ENCODE measurements at places on chromosomes 13 and 19.

- DNase-seq, result no peak
Observed at GRCh38 chr19:35828692-35829301, 16.2 kb upstream of the PRODH2 start.

- no peak for DNase-seq
Observed at GRCh38 chr13:35761440-35762252, 285.2 kb upstream of the MAB21L1 start.

DNA sequence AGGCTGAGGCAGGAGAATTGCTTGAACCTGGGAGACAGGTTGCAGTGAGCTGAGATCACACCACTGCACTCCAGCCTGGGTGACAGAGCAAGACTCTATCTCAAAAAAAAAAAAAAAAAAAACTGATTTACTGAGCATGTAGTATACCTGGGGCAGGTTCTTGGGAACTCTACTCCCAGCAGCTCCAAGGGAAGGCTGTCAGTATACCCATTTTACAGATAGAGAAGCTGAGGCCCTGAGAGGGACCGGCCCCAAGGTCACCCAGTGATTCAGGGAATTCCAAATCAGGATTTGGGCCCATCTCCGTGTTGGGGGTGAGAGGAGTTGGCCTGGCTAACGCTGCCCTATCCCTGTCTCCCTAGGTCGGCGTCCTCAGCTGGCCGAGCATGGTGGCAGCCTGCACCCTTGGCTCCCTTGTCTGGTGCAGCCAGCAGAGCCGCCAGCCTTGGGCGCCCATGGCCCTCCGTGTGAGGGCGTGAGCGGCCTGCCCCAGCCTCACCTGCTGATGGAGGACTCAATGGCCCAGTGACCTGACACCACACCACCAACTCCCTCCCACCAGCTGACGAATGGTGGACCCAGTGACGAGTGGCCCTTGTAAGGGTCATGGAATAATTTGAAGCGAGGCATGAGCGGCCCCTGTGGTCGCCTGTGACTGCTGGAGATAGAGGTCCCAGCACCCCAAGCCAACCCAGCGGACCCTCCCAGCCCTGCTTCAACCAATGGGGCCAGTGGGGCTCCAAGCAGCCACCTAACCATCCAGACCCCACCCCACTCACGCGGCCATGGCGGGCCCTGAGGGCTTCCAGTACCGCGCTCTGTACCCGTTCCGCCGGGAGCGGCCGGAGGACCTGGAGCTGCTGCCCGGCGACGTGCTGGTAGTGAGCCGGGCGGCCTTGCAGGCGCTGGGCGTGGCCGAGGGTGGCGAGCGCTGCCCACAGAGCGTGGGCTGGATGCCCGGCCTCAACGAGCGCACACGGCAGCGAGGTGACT lies 2.4 kb downstream of the PIK3R2 start:
- no peak for DNase-seq

- no peak for DNase-seq
Observed at GRCh38 chr19:16197188-16197621, 506 bp upstream of the AP1M1 start.

DNA sequence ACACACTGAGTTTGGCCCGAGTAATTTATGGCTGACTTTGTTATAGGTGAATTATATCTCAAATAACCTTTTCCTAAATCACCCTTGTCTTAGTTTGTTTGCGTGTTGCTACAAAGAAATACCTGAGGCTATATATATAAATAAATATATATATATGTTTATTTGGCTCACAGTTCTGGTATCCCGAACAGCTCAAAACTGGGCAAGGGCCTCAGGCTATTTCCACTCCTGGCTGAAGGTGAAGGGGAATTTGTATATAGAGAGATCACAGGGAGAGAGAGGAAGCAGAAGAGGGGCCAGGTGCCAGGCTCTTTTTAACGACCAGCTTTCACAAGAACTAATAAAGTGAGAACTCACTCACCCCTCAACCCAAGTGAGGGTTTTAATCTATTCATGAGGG lies 159.9 kb upstream of the STARD13 start:
- DNase-seq, result no peak

- DNase-seq, result no peak
Observed at GRCh38 chr19:8331263-8331845, 10.1 kb downstream of the RPS28 start.

GRCh38 chr13:77429320-77430142 lies 102.6 kb upstream of the MYCBP2 start:
- peak; percentile 8 for DNase-seq

- DNase-seq, result no peak
Observed at GRCh38 chr13:60584976-60585375, 188.0 kb downstream of the TDRD3 start.

DNA sequence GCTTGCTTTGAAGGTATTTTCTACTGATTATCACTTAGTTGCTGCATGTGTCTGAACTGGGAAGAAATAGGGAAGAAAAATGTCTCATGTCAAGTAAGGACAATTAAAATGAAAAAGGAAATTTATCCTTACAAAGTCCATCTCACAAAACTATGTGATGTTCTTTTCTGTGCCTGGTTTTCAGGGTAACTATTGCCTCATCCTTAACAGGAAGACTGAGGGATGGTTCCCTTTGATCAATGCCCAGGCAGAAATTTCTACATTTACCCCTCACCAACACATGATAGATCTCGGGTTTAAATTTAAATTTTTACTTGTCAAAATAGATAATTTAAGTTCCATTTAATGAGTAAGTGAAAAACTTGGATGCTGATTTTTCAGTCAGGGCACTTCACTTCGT lies 3.9 kb upstream of the FOXO1 start:
- DNase-seq, result no peak

DNA sequence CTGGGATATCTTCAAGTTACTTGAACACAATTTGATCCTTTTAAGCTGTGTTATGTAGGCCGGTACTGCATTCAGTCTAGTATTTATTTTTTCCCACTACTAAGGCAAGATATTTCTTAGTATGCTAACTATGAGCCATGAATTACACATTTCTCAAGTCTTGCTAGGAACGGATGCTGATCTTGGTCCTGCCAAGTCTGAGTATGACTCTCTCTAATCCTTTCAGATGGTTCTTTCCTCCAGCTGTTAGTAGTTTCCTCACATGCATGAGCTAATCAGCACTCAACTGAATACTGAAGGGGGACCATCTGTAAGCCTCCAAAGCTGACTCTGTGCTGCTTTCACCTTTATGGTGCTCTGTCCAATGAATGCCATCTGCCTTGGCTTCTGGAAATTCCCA lies 460.3 kb downstream of the KCTD12 start:
- no peak for DNase-seq

DNA sequence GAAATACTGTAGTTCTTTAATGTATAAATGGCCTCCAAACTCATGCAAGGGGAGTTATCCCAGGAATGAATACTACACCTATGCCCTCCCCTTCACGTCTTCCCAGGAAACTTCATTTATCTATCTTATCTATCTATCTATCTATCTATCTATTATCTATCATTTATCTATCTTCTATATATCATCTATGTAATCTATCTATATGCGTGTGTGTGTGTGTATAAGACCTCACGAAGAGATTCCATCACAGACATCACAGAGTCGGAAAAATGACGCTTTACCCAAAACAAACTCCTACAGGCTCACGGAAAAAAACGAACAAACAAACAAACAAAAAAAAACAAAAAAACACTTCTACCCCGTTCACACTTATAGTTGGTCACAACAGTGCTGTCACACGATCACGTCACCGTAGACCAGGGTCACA lies 486 bp downstream of the ZNF529 start:
- DNase-seq, result no peak

DNA sequence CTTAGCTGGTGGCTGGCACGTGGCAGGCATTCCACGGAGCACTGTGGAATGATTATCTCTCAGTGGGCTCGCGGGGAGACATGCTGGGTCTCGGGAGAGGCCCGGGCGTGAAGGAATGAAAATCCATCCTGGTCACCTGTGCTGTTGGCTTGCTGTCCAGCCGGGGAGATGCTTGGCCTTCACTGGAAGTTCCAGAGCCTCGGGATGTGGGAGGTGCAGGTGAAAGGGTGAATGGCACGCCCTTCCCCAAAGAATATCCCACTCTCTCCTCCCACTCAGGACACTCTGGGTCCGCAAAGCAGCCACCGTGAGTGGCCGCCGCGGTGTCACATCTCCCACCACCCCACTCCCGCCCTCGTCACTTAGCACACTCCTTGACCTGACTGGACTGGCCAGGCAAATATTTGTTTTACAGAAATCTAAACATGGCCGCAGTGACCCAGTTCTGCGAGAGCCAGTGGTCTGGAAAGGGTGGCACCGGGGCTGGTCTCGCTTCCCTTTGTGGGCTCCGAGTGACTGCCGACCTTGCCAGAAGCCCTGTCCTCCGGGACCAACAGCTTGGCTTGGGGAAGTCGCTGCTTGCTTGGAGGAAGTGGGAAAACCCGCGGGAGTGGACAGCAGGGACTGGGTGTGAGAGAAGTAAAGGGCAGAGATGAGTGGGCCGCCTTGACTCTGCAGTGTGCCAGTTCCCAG lies 8.0 kb downstream of the DPP9 start:
- no peak for DNase-seq

DNA sequence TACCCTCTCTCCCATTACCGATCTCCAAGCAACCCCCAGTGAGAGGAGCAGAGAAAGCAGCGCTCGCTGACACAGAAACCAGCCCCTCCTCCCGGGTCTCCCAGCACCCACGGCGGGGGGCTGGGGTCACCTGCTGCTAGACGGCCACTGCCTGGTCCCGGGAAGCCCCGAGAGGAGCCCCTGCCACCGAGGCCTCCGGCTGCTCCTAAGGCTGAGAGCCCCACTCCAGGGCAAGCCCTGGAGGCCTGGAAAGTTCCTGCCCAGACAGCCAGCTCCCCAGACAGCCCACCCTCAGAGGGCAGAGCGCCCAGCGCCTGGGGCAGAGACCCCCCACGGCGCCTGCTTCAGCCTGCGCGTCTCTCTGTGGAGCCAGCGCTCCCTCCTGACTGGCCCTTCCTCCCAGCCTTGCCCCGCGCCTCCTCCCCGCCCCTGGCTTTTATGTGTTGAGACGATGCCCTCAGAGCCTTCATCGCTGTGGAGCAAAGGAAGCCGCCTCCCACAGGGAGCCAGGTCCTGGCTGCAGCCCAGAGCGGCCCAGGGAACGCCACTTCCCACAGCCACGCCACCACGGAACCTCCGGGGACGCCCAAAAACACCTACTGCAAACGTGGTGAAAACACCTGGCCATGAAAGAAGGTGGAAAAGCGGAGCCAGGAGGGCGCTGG lies 51.1 kb downstream of the MLLT1 start:
- DNase-seq, result no peak

DNA sequence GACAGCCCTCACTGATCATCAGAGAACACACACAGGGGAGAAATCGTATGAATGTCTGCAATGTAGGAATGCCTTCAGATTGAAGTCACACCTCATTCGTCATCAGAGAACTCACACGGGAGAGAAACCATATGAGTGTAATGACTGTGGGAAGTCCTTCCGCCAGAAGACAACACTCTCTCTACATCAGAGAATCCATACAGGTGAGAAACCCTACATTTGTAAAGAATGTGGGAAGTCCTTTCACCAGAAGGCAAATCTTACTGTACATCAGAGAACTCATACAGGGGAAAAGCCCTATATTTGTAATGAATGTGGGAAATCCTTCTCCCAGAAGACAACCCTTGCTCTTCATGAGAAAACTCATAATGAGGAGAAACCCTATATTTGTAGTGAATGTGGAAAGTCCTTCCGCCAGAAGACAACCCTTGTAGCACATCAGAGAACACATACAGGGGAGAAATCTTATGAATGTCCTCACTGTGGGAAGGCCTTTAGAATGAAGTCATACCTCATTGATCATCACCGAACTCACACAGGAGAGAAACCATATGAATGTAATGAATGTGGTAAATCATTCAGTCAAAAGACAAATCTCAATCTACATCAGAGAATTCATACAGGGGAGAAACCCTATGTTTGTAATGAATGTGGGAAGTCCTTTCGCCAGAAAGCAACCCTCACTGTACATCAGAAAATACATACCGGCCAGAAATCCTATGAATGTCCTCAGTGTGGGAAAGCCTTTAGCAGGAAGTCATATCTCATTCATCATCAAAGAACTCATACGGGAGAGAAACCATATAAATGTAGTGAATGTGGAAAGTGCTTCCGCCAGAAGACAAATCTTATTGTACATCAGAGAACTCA lies 32.5 kb downstream of the ZNF567 start:
- DNase-seq, result no peak

- DNase-seq, result no peak
Observed at GRCh38 chr19:45161738-45162607, 1.2 kb upstream of the NKPD1 start.

- DNase-seq, result no peak
Observed at GRCh38 chr13:95420501-95420900, 119.2 kb upstream of the ABCC4 start.

All from stimulated activated CD8-positive, alpha-beta memory T cell treated with anti-CD3 and anti-CD28 coated beads, Interleukin-4, amount 100 ng/mL, for 4 hours (primary cell).